ENCODE measurements at places on chromosomes 2 and 18.

GRCh38 chr2:42327125-42327524, 33.9 kb downstream of the COX7A2L start:
- no peak for DNase-seq

DNA sequence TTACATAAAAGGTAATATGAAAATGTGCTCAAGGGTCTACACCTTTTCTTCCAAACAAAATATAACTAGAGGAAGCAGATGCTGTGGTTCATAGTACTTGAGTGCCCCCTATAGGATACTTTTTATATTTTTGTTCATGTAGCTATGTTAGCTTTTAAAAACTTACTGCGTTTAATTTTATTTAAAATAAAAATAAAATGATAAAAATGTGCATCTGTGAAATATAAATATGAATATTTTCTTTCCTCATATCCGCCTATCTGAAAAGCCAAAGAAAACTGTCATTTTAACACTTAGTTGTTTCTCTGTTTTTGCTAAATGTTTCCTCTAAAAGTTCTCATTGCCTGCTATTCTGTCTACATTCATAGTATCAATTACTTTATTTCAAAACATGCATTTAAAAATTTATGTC, 9.6 kb upstream of the LRP1B start:
- DNase-seq = peak; percentile 43

DNA sequence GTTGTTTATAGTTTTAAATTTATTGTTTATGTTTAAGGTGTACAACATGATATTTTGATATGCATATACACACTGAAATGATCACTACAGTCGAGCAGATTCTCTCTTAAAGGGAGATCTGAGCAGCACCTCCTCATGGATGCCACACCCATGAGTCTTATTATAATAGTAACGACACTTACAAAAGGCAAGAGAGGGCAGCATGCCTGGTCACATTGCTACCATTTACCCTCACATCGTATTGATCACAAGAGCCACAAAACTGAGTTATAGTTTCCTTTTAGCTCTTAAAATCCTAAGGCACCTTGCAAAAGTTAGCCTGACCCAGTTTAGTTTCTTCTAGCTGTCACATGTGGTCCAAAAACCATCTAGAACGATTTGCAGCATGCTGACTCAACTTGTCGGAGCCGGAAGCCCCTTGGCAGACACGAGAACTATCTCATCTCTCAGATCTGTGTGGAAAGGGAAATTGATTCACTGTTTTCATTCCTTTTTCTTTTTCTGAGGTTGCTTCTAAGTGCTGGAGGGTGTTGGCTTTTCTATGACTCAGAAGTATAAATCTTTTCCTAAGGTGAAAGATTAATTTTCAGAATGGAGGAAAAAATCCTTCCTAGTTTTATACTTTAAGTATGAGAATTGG, 85.3 kb downstream of the CDC42EP3 start:
- peak; percentile 78 for DNase-seq

GRCh38 chr2:129605646-129606045, 373.8 kb upstream of the RAB6C start:
- no peak for DNase-seq
